ENCODE measurements at places on chromosomes 1 and 21.

DNA sequence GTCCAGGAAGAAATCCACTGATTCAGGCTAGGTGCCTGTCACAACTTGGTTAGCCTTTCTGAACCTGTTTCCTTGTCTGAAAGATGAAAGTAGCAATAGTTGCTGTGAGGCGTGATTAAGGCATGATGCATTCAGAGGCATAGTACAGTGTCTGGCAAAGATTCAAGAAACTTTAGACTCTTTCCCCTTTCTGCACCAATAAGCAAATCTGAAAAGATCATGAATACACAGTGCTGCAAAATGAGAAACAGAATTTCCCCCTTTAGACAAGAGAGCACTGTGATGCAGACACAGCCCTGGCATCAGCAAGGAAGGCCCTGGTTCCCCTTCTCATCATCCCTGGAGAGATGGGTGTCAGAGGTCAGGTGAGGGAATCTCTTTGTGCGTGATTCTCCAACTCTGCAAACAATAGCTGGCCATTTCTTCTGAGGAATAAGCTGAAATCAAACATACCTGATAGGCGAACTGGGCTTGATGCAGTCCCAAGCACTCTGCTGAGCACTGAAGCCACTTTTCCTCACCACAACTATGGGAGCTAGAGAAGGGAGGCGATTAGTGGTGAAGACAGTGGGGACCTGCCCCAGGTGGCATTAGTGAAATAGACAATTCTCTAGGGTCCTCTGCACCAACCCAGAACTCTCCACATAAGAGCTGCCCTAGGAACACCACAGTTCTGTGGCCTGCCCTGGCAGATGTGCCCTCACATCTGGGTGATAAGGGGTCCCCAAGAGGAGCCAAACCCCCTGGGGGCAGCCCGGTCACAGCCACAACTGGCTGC, 41.7 kb downstream of the ITPKB start:
- no peak for DNase-seq

- DNase-seq: no peak
Observed at GRCh38 chr1:101295209-101295608, 58.4 kb downstream of the S1PR1 start.

- no peak for DNase-seq
Observed at GRCh38 chr1:226978432-226979114, 38.5 kb downstream of the COQ8A start.

- DNase-seq: no peak
Observed at GRCh38 chr21:26834181-26834905, 10.9 kb downstream of the ADAMTS1 start.

- no peak for DNase-seq
Observed at GRCh38 chr1:70290218-70290617, 64.3 kb downstream of the ANKRD13C start.

GRCh38 chr21:44414291-44415072, 40.8 kb upstream of the LRRC3 start:
- DNase-seq: no peak

DNA sequence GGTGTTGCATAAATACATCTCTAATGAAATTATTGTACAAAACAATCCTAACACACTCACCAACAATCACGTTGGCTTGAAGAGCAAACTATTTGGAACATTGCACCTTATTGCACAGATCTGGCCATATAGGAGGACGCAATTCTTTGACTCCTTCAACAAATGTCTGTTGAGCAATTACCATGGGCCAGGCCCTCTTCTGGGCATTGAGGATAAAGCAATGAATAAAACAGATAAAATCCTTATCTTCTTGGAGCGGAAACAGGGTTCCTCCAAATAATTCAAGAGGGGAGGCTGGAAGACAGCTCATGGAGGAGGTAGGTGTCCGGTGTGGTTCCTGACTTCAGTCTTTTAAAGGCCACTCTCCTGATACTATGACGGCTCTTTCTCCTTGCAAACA, 43.3 kb downstream of the PAX7 start:
- DNase-seq: no peak

- no peak for DNase-seq
Observed at GRCh38 chr1:60271041-60271440, 197.5 kb upstream of the C1orf87 start.

GRCh38 chr1:83043244-83043643, 955.7 kb downstream of the TTLL7 start:
- DNase-seq: no peak

DNA sequence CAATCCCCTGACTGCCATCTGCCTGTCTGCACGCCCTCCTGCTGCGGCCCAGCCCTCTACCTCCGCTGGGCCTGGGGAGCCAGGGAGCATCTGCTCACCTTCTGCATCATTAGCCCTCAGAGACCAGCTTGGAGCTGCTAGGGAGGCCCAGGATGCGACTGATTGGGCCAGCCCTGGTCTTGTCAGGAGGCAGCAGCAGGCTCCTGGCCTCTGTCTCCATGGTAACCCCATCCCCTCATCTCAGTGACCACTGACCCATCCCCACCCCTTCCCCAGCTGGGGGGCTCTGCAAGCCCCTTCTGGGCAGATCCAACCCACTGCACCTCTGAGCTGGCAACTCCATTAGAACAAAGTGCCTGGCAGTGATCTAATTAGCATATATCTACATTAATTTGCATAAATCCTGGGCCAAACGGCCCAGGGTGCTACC, 37.7 kb downstream of the NKAIN1 start:
- no peak for DNase-seq

DNA sequence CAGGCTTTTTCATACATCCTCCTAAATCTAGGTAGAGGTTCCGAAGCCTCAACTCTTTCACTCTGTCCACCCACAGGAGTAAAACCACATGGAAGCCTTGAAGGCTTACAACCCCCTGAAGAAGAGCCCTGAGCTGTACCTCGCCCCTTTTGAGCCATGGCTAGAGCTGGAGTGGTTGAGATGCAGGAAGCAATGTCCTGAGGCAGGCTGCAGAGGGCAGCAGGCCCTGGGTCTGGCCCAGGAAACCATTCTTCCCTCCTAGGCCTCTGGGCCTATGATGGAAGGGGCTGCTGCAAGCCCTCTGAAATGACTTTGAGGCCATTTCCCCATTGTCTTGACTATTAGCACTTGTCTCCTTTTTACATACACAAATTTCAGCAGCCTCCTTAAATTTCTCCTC, 1503.0 kb downstream of the KCNT2 start:
- no peak for DNase-seq
